AG09319 (cell line): ENCODE measurements at places on chromosomes 5 and 9.

DNA sequence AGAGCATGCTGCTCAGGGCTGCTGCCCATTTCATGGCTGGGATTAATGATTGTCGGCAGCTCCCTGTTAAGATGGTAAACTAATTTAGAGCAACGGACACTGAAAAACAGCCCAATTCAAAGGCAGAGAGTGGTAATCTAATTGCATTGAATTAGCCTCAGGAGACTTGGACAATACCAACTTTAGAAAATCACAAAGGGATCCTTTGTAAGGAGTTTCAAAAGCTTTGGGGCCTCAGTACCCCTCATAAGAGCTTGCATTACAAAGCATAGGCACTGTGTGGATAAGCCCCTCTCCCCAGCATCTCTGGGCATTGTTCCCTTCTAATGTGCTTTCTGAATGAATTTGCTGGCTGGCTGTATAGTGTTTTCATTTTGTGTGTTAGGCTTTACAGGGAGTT lies 6.7 kb downstream of the GLRA1 start:
- no peak for DNase-seq

DNA sequence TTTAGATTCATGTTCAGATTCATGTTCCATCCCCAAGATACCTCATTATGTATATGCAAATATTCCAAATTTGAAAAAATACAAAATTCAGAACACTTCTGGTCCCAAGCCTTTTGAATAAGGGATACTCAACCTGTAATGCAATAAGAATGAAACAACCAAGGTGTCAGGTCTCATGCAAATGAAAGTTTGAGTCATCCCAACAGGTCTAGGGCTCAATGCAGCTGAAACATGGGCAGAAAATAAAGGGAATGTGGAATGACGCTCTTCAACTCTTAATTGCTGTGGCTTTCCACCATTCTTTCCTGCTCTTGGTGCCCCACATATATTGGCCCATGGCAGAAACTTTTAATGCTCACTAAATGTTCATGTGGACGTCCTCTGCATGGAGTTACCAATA lies 107.3 kb upstream of the DAPK1 start:
- no peak for DNase-seq

DNA sequence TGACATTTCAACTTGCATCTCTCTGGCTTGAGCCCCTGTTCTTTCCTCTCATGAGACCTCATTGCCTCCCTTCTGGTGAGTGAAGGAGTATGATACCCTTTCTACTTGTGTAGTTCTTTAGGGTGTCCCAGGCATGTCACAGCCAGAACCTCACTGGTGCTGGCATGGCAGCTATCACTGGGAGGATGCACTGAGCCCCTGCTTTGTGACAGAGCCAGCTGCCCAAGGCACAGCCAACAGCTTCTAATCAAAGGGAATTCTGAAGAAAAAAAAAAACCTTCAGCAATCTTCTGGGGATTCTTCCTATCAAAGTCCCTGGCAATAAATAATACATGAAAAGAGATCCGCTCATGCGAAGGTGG lies 652.6 kb upstream of the KLF4 start:
- no peak for DNase-seq

GRCh38 chr5:141637767-141638419 lies 1.1 kb downstream of the RELL2 start:
- DNase-seq, result no peak

- DNase-seq, result no peak
Measured at GRCh38 chr5:148849461-148849860, 23.1 kb downstream of the ADRB2 start.

- DNase-seq, result no peak
Measured at GRCh38 chr9:129471201-129472019, 149.5 kb downstream of the C9orf50 start.

DNA sequence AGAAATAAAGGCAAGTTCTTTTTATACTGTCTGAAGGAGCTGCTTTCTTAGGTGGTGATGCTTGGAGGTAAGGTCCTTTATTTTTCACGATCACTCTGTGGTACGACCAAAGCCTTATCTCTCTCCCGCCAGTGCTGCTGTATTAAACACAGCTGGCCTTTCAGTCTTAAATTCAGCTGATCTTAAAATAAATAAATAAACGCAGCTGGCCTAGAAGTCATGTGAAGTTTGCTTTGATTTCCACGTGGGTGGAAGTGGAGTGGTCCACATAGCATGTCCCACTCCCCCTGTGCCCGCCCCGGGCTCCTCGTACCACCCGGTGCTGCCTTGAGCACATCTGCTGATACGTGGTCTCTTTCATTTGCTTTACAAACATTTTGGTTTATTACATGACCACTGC lies 260.4 kb downstream of the FANCC start:
- DNase-seq, result no peak

DNA sequence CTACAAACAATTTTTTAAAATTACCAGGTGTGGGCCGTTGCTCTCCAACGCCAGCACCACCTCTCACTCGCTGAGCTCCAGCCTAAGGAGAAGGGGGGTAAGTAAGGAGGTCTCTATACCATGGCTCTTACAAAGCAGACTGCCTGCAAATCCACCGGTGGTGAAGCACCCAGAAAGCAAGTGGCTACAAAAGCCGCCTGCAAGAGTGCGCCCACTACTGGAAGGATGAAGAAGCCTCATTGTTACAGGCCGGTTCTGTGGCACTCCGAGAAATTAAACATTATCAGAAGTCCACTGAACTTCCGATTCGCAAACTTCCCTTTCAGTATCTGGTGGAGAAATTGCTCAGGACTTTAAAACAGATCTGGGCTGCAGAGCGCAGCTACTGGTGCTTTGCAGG lies 46.0 kb downstream of the CDO1 start:
- DNase-seq, result no peak

DNA sequence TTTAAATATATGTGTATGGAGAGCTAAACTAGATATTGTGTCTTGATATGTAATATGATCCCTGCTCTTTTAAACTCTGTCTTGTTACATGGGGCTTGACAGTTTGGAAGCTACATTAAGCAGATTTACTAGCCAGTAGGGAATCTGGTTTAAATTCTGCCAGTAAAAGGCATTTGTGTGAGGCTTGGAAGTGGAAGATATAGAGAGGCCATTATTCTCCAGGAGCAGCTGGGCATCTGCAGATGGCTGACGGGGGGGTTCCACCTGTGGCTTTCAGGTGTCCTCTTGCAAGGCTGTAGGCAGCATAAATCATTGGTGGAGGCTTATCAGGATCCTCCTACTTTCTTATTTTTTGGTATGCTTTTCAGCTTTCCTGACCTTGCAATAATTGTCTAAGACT lies 179.1 kb upstream of the FBXL7 start:
- no peak for DNase-seq

DNA sequence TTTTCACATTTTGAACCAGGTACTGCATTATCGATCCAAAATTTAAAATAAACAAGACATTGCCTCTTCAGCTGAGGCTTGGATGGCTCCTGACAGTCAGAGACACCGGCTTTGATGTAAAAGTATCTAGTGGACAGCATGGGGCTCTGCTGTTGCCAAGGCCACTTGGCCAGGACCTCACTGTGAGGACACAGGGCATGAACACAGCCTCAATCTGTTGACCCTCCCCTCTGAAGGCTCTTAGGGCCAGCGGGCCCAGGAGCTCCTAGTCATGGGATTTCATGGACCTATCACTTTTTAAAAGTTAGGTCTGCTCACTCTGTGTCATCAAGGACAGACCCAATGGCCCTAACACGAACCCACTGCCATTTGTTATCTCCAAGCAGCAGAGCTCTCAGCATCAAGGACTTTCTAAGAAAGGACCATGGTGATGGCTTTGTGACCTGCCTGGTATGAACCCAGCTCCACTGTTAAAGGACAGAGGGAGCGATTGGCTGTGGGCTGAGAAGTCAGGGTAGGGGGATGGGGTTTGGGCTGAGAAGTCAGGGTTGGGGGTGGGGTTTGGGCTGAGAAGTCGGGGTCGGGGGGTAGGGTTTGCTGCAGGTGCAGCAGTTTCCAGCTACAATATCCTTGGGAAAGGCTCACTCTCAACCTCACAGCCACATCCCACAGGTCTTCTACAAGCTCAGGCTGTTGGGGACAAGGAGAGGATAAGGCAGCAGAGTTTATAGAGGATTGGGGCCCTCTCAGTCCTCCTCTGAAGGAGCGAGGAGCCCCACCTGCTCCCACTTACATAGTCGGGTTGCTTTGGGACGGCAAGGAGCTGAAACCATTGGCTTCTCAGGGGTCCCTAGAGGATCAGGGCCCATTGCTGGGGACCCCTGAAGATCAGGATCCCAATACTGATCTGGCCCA lies 146.8 kb downstream of the BARX1 start:
- DNase-seq, result no peak
